Breast epithelium (tissue), 4 donors: ENCODE measurements at places on chromosomes 5 and 9. TPM values are rescaled to one million over a fixed set of nuclear protein-coding genes. Genes with fewer than 3 reads are reported as not detected.
A peak's percentile ranks its signal among the peaks of the same experiment; 100 is the strongest.

DNA sequence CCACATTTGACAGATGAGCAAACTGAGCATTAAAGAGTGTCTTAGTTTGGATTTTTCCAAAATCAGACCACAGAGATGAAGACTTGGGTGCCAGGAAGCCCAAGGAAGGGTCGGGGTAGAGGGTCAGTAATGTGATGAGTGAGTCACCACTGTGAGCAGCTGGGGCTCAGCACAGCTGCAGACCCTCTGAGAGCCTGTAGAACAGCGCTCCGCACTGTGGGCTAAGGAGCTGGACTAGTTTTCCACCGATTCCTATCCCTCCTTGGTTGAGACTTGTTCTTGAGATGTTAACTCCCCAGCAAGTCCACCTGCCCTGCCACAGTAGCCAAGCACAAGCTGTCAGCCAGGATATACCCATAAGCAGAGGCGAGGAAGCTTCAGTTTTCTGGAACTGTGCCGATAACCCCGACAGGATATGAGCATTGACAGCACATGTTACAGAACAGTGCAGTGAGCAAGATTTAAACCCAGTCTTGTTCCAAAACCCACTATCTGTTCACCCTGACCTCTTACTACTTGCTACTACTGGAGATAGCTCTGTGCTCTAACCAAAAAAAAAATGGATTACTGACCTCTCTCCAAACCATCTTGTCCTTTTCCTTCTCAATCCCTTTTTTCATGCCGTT, 31.8 kb downstream of the EGFLAM start:
- DNase-seq, result no peak
- H3K27ac ChIP-seq, result no peak overlapping the region
- no peaks in the 10 kb centered on the region for H3K36me3 ChIP-seq
- no peaks in the 10 kb centered on the region for H3K27me3 ChIP-seq
- no peaks in the 10 kb centered on the region for H3K4me1 ChIP-seq

GRCh38 chr5:172097356-172097755, 90.7 kb downstream of the STK10 start:
- H3K4me3 ChIP-seq, result no peak overlapping the region
- DNase-seq, result no peak
- H3K27me3 ChIP-seq, result no peaks in the 10 kb centered on the region
- no peaks in the 10 kb centered on the region for H3K36me3 ChIP-seq

DNA sequence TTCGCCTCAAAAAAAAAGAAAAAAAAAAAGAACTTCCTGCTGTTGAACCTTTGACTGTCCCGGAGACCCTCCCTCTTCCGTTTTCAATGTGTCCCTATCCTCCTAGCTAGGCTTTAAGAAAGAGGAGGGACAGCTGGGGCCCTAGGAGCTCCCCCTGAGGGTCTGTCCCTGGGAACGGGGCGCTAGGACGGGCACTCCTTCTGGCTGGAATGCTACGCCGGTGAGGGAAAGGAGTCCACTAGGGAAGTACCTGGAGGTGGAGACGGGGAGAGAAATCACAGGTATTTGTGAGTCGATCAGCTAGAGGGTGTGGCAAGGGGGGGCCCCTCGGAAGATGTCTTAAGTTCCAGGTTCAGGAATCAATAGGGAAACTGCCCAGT, 4.6 kb downstream of the SIT1 start:
- peak overlapping the region; percentile 63 for H3K4me3 ChIP-seq
- no peaks in the 10 kb centered on the region for H3K27me3 ChIP-seq
- DNase-seq, result peak; percentile 72
- no peaks in the 10 kb centered on the region for H3K4me1 ChIP-seq
- H3K36me3 ChIP-seq, result no peaks in the 10 kb centered on the region

- H3K4me3 ChIP-seq, result no peak overlapping the region
- no peaks in the 10 kb centered on the region for H3K36me3 ChIP-seq
- H3K27me3 ChIP-seq, result no peaks in the 10 kb centered on the region
- no peak for DNase-seq
- no peaks in the 10 kb centered on the region for H3K4me1 ChIP-seq
Measured at GRCh38 chr9:114196979-114197622, 41.8 kb downstream of the COL27A1 start.

DNA sequence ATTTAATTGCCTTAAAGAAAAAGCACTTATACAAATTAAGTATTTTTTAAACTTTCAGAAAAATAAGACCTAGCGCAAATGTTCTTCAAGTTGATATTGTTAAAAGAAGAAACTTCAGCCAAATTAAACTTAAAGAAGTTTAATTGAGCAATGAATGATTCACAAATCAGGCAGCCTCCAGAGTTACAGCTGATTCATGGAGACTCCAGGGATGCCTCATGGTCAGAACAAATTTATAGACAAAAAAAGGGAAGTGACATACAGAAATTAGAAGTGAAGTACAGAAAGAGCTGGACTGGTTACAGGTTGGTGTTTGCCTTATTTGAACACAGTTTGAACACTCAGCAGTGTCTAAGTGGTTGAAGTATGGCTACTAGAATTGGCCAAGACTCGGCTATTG, 60.3 kb downstream of the CDKN2A start:
- H3K4me3 ChIP-seq, result no peak overlapping the region
- no peak for DNase-seq
- H3K4me1 ChIP-seq, result no peaks in the 10 kb centered on the region
- H3K36me3 ChIP-seq, result no peaks in the 10 kb centered on the region
- H3K27ac ChIP-seq, result no peak overlapping the region

- peak overlapping the region; percentile 94 for H3K27ac ChIP-seq
- peaks cover 22% of the 10 kb centered on the region for H3K4me1 ChIP-seq
- DNase-seq, result no peak
- no peaks in the 10 kb centered on the region for H3K27me3 ChIP-seq
- H3K36me3 ChIP-seq, result no peaks in the 10 kb centered on the region
- no peak overlapping the region for H3K4me3 ChIP-seq
Measured at GRCh38 chr9:127558581-127559246, 53.4 kb upstream of the STXBP1 start.

- peaks cover under 1% of the 10 kb centered on the region for H3K4me1 ChIP-seq
- no peaks in the 10 kb centered on the region for H3K36me3 ChIP-seq
- DNase-seq, result peak; percentile 24
- no peak overlapping the region for H3K27ac ChIP-seq
- no peak overlapping the region for H3K4me3 ChIP-seq
- H3K27me3 ChIP-seq, result no peaks in the 10 kb centered on the region
Measured at GRCh38 chr5:132470010-132470392, 20.6 kb downstream of the IRF1 start.

DNA sequence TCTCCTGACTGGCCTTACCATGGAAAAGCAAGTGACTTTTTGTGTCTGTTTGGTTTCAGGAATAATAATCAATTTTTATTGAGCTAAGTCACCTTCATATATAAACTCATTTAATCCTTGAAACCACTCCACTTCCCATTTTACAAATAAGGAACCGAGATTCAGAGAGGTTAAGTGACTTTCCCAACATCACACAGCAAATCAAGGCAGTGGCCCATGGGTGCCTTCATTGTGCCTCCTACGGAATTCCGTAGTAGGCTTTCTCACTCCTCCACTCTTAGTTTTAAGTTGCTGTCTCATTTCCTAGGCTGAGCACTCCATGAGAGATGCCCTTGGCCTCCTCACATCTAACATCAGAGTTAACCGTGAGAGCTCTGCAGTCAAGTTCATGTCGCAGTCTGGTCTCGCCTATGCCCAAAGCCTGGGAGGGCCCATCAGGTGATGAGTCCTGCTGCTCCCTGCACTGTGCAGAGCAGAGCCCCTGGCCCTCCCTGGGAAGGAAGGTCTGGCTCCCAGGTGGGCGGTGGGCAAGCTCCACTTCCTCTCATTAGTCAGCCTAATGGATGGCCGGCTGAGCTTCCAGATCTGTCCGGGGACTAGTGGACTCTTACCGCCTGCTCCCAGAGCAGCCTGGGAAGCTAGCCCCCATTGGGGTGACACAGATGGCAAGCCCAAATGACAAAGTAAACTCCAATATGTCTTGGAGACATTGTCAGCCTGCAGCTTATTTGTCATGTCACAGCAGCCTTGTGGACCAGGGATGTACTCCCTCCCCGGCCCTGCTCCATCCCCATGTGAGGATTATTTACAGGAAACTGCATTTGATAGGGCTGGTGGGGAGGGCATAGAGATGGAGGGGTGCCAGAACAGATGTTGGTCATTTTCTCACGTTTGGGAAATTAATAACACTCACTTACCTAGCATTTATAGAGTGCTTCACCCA, 123.4 kb downstream of the MVB12B start:
- no peak overlapping the region for H3K4me3 ChIP-seq
- DNase-seq, result no peak
- H3K36me3 ChIP-seq, result no peaks in the 10 kb centered on the region
- H3K27me3 ChIP-seq, result no peaks in the 10 kb centered on the region
- H3K4me1 ChIP-seq, result no peaks in the 10 kb centered on the region

Gene PLAC8L1
- total RNA-seq, result not detected

Gene CCDC192
- not detected for total RNA-seq

GRCh38 chr9:96100385-96101300, 201.3 kb downstream of the HSD17B3 start:
- no peaks in the 10 kb centered on the region for H3K36me3 ChIP-seq
- no peaks in the 10 kb centered on the region for H3K27me3 ChIP-seq
- no peak for DNase-seq
- H3K4me1 ChIP-seq, result no peaks in the 10 kb centered on the region

GRCh38 chr5:96785326-96786109, 22.2 kb downstream of the ERAP1 start:
- no peak overlapping the region for H3K4me3 ChIP-seq
- H3K4me1 ChIP-seq, result no peaks in the 10 kb centered on the region
- DNase-seq, result no peak
- H3K27ac ChIP-seq, result no peak overlapping the region

GRCh38 chr9:137514691-137515337, 35.4 kb downstream of the PNPLA7 start:
- H3K27ac ChIP-seq, result peak overlapping the region; percentile 63
- H3K36me3 ChIP-seq, result no peaks in the 10 kb centered on the region
- DNase-seq, result no peak
- H3K4me1 ChIP-seq, result no peaks in the 10 kb centered on the region
